ENCODE measurements at places on chromosomes 12 and 14.

DNA sequence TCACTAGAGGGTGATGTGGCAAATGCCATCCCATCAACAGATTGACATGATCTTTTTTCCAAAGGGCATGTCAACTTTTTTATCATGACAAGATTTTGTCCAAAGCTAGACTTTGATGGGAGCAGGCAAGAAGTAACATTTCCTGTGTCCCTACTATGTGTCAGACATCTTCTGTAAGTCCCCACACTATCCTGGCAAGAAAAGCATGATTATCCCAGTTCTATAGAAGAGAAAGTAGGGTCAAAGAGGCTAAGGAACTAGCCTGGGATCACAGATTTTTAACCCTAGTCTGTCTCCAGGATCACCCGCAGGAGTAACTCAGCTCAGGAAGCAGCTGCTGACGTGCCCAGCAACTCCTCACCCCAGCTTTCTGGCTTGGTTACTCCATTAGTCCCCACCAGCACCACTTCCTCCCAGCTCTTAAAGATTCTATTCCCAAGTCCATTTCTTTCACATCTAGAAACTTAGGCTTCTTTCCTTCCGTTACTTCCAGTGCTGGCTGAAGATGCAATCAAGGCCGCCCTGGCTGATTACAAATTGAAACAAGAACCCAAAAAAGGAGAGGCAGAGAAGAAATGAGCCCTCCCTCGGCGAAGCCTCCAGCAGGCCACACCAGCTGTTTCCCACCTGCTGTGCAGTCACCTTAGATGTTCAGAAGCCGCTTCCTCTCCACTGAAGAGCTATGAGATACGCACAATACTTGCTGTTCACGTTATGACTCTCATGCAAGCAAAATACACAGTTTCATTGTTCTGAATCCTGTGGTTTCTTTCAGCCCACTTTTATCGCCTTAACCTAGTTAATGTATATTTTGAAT, 6.2 kb downstream of the ISCU start:
- no peak for DNase-seq

DNA sequence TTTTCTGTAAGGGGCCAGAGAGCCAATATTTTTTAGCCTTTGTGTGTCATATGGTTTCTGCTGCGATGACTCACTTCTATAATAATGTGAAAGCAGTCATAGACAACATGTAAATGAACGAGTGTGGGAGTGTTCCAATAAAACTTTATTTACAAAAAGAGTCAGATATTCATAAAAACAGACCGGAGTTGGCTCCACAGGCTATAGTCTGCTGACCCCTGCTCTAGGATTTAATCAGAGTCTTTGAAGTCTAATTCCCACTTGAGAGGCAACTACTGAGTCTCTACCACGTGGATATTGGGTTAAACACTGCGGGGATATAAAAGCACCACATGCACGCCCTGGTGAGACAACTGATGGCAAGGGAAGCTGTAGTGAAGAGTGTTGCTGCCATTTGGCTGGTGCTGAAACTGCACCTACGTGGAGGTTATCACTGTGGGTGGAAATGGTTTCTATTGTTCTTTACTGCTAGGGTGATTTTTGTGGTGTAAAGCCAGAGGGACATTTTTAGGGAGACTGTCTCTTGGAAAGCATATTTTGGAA, 3.6 kb upstream of the NINJ2 start:
- no peak for DNase-seq

- DNase-seq: no peak
Observed at GRCh38 chr12:130665753-130666152, 50.3 kb downstream of the RIMBP2 start.

- DNase-seq: no peak
Observed at GRCh38 chr12:108302016-108302402, 37.1 kb downstream of the CMKLR1 start.

DNA sequence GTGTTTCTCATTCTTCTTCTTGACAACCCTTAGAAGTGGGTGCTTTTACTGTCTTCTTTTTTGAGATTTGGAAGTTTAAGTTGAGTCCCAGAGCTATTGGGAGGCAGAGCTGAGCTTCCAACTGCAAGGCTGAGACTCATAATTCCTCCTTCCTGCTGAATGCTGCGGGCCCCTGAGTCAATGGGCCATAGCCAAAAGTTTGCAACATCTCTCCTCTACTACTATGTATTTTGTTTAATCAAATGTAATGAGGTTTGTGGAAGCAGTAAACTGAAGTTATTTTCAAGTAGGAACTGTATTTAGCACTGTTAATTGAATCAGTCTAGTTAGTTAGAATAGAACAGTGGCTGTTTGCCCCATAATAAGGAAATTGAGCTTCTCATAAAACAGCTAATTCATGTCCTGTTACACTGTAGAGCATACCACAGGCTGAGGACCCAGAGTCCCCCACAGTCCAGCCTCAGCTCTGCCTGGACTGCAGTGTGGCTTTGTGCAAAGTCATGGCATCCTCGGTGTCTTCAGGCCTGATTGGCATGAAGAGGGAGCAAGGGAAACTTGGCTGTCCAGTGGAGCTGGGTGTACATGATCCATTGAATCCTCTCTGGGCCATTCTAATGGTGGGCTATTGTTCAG, 631.7 kb downstream of the VRK1 start:
- DNase-seq: peak; percentile 50

GRCh38 chr12:85874031-85874461, at the start of gene NTS:
Gene NTS (plus strand): TSS chr12:85874295. CDS start chr12:85874404, 109 bp downstream.
- peak; percentile 18 for DNase-seq

DNA sequence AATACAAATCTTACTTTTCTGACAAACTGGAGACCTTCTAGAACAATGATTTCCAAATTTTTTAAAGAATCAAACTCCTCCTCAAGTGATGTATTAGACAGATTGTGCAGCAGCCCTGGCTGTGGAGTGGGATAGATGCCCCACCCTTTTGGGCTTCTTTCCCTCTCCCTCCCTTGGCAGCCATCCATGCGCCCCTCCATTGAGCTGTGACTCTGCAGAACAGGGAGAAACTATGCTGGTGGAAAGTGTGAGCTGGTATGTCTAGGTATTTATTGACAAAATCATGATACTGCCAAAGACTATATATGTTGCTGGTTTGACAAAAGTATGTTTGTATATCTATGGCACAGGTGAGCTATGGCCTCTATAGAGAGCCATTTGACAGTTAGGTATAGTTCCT, 138.5 kb downstream of the KTN1 start:
- DNase-seq: no peak

GRCh38 chr12:88638966-88639760, 58.9 kb upstream of the KITLG start:
- DNase-seq: peak; percentile 24

DNA sequence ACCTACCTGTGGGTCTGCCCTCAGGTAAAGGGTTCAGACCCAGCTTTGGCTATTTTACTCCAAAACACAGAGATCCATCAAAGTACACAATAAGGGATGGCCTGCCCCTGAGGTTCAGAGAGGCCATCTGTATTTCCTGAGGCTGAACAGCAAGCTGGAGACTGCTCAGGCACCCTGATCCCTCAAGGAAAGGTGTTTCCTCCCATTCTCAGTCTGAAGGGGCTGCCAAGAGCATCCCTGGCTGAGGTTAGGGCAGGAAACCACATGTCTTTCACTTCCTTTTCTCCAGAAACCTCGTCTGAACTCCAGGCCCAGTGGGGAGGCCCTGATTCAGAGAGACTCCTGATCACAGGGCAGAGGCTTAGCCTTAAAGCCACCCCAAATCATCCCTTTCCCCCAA, 1.5 kb downstream of the RILPL1 start:
- no peak for DNase-seq

- peak; percentile 74 for DNase-seq
Observed at GRCh38 chr12:11171969-11172675, 1.1 kb downstream of the SMIM10L1 start.

DNA sequence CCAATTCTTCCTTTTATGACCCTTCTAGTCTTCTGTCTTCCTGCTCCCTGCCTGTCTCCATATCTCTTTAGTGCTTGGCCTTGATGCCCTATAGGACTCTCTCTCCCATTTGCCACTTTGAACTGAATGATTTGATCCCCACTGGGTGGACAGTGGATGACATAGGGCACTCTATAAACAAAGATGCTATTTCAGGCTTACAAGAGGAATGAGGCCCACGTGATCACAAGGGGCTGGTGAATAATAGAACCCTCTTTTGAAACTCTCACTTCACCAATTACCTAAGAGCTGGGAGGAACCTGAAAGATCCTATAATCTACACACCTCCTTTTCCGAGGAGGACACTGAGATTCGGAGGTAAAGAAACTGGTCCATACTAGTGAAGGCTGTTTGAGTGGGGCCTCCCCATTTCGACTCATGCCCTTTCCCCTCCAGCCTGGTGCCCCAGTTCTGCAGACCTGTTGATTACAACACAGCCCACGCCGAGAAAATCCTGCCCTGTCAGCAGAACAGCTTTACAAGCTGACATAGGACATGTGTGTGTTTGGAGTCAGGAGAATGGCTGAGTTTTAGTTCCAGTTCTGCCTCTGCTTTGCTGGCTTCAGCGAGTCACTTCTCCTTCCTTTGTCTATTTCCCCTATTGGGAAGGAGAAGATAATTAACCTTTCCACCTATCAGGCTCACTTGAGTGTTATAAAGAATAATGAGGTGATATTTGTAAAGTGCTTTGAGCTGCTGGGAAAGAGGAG, 400.3 kb downstream of the ZFP36L1 start:
- peak; percentile 83 for DNase-seq

DNA sequence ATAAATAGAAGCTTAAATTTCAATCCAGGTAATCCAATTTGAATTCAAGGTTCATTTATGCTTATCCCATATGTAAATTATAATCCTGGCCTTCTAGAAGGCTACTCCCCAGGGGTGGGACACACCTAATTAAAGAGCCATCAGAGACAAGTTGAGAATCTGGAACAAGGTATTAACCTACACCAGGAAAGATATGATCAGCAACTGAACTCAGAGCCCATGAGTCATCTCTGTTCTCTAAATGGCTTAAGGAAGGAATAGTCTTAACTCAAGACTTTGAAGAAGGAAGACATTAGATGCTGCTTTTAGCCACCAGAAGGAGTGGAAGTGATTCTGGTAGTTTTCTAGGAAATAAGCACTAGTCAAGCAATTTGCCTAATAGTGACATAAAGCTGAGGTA, 88.0 kb downstream of the KIF21A start:
- no peak for DNase-seq

DNA sequence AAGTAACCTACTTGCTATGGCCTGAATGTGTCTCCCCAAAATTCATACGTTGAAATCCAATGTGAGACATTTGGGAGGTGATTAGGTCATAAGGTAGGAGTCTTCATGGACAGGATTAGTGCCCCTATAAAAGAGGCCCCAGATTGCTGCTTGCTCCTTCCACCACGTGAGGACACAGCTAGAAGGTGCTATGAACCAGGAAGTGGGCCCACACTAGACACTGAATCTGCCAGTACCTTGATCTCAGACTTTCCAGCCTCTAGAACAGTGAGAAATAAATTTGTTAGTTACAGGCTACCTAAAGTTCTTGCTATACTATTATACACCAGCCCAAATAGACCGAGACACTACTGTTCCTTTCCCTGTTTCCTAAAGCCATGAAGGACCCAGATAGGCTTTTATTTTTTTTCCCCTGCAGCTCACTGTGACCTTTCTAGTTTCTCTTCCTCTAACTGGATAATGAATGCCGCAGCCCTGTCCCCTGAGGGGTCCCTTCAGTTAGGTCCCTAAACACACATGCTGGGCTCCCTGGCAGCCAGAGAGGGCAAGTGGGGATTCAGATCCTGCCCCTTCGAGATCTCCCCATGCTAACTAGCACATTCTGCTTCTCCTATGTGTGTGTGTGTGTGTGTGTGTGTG, 19.3 kb downstream of the SLC25A3 start:
- no peak for DNase-seq

- peak; percentile 30 for DNase-seq
Observed at GRCh38 chr12:20695232-20695631, at the start of gene SLCO1C1. Gene SLCO1C1 (plus strand): TSS chr12:20695332. CDS start chr12:20699577, 4,245 bp downstream.

DNA sequence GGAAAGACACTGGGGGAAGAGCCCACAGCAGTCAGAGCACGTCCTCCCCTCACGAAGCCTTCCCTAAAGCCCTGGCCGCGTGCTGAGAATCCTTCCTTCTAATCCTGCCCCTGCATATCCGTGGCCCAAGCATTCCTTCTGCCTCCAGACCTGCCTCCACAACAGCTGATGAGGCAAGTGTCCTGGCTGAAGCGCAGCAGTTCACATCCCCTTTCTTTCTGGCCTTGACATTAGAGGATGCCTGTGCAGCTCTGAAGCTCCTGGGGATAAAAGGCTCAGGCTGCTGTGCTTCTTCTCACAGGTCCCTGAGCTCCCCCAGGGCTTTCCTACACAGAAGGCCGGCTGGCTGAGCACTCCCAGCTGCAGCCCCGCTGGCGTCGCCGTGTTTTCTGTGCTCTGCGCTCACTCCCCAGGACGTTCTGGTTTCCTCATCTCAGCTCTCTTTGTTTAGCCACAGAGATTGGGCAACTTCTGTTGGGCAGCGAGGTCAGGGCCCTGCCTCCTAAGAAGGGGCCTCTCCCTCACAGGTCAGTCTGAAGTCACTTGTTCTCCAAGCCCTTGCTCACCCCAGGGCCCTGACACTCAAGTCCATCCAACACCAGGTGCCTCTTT, 45.8 kb downstream of the NINJ2 start:
- DNase-seq: peak; percentile 79

GRCh38 chr14:56081139-56081538, 37.1 kb upstream of the PELI2 start:
- DNase-seq: no peak

GRCh38 chr14:38000340-38000739, 207.4 kb upstream of the SSTR1 start:
- no peak for DNase-seq

DNA sequence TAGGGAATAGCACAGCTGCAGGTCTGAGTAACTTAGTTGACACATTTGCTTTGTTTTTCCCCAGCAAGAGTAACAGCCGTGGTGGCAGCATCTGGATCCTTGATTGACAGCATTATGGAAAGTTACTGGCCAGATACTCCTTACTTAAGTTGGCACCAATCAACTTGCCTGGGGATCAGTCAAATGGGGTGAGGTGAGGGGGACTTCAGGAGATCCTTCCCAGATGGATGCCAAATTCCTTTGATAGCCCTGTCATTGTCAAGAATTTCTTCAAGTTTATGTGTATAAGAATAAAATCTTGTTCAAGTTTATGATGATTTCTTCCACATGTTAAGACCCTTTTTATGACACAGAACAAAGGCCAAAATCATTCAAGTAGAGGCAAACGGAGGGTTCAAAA, 618.4 kb downstream of the SLC6A15 start:
- no peak for DNase-seq

- no peak for DNase-seq
Observed at GRCh38 chr14:75342762-75343599, 64.4 kb downstream of the FOS start.

GRCh38 chr12:64824500-64825142, at the start of gene TBC1D30:
Gene TBC1D30 (plus strand): TSS chr12:64824647. CDS start chr12:64824880, 233 bp downstream.
- DNase-seq: peak; percentile 26
